ENCODE measurements at places on chromosomes 6 and 20.

GRCh38 chr6:156956286-156956685 is 179.1 kb downstream of the ARID1B start:
- DNase-seq, result no peak

GRCh38 chr6:692356-692851 is 535 bp downstream of the EXOC2 start:
- peak; percentile 81 for DNase-seq

DNA sequence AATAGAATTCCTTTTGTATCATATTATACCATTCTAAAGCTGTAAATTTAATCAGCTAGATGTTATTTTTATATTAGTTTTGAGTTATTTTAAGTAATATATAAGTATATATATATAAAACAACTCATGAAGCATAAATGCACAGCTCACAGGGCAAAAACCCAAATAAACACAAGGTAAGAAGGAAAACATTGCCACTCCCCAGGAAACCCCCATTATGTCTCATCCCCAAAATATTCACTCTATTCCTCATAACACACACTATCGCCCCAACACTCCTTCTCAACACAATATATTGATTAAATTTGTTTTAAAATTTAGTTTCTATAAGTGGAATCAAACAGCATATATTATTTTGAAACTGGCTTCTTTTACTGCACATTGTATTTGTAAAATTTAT is 98.6 kb upstream of the FAM83B start:
- no peak for DNase-seq

- DNase-seq, result no peak
Observed at GRCh38 chr6:136977075-136977474, 55.0 kb downstream of the SLC35D3 start.

- DNase-seq, result no peak
Observed at GRCh38 chr6:35170891-35171290, 29.8 kb upstream of the TCP11 start.

DNA sequence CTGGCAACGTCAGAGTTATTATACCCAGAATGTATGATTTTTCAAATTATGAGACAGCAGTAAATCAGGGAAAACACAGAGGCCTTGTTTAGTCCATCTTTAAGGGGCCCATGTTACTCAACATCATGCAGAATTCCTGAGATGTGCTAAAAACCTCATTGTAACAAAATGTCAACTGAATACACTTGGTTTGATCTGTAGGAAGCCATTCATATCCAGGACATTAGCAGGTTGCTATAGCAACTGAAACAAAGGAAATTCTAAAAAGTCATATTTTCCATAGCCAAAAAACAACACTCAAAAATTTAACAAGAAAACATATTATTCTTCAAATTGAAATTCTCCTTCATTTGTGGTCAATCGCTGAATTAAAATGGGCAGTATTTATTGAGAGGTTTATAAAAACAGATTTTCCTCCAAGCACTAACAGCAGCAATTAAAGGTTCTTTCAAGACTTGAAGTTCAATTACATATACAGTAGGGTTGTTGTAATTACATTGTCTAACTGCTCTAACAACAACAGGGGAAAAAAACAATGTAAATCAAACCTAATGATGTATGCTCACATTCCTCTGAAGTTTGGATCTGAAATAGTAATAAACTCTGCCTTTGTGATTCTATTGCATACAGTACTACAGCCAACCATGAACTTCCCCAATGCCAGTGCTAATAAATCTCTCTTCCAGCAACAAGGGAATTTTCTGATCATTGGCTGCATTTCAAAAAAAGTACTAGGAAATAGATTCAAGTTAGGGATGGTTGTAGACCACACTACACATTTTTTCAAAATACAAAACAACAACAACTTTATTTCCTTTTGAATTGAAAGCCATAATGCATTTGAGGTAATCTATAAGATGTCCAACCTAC is 34.9 kb downstream of the COL12A1 start:
- no peak for DNase-seq

- no peak for DNase-seq
Observed at GRCh38 chr6:152859225-152859624, 108.6 kb downstream of the VIP start.
